Substantia nigra (tissue), 51 donors: ENCODE measurements at places on chromosomes 6 and 20.

DNA sequence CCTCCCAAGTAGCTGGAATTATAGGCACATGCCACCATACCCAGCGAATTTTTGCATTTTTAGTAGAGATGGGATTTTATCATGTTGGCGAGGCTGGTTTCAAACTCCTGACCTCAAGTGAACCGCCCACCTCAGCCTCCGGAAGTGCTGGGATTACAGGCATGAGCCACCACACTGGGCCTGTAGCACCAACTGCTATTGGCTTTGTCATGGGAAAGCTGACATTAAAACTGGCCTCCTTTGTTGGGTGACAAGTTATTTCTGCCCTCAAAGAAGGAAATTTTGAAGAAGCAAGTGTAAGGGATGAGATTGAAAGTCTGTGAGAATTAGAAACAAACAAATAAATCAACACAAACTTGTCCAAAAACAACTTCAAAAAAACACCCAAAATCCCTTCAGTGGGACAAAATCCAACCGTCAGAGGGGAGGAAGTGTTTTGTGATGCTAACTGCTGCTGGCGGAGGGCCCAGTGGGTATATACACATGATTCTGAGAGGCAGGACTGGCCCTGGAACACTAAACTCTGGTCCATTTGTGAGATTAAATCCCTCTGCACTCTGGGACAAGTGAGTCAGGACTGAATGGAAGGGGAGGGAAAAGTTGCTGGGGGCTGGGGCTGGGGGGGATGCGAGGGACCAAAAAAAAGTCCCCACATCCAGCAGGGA, 87.5 kb upstream of the NAA20 start:
- DNase-seq: no peak

DNA sequence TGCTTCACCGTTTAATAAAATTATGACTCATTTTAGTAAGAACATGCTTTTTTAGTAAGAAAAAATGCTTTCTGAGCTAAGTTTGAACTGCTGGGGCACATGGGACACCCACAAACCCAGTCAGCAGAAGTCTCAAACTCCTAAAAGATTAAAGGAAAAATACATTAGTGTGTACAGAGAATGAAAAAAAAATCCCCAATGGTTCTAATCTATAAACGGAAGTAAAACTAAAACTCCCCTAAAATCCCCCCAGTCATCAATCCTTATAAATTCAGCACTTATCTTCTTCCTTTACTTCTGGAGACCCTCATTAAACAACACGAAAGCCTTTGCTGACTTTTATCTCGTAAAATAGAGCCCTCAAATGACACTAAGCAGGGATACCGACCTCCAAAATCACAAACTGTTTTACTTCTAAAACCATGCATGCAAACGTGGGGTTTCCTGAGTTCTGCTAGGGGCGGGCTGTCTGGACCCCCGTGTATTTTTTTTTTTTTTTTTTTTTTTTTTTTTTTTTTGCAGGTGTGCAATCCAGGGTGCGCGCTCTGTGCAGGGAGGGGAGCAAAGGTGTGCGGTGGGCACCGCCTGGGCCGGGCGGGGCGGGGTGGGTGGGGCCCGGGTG, 1.1 kb upstream of the MYB start:
- no peak for DNase-seq

DNA sequence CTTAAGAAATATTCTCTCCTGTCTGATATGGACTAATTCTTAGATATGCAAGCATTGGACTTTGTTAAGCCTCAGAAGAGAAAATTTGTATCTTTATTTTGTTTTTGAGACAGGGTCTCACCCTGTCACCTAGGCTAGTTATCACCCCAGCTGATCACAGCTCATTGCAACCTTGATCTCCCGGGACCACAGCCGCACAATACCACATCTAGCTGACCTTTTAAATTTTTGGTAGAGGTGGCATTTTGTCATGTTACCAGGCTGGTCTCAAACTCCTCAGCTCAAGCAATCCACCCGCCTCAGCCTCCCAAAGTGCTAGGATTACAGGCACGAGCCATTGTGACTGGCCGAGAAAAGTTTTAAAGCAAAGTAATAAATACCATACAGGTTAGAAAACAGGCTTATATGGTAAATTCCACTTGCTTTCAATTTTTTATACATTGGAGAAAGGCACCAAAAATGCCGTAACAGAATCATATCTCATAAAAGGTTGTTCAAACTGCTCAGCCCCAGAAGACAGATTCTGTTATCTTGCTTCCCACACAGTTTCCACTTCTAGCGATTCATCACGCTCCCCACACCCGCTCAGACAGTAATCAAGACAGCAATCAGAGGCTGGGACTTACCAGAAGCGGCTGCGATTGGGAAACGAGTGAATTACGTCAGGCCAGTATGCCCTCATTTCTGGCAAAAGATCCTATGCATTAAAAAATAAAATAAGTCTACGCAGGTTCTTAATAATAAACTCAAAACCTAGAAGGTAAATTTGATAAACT, 13.8 kb downstream of the RNASET2 start:
- DNase-seq: no peak

- no peak for DNase-seq
Observed at GRCh38 chr20:58389324-58389967, 417 bp downstream of the VAPB start.

DNA sequence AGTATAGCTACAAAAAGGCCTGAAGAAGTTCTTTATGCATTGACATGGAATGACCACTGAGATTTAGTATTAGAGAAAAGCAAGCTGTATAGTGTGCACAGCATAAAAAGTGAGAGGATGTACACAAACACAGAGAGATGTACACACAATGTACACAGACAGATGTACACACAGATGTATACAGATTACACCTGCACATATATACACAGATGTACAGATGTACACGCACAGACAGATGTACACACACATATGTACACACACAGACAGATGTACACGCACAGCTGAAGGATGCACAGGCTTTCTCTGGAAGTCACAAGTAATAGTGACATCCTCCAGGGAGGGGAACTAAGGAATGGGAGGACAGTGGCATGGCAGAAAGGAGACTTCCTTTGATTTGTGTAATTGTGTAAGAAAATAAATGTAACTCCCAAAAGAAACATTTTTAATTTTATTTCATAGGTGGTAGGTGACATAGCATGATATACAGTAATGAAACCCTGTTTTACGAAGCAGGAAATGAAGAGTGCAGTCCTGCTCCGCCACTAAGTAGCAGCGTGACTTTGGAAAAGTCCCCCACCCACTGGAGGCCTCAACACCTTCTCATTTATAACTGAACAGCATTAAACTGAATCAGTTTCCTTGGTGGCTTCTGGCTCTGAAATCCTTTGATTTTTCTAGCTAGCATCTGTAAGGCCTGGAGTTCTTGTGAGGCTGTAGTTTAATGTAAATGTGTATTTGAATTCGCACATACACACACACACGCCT, 14.1 kb downstream of the NFATC2 start:
- no peak for DNase-seq

DNA sequence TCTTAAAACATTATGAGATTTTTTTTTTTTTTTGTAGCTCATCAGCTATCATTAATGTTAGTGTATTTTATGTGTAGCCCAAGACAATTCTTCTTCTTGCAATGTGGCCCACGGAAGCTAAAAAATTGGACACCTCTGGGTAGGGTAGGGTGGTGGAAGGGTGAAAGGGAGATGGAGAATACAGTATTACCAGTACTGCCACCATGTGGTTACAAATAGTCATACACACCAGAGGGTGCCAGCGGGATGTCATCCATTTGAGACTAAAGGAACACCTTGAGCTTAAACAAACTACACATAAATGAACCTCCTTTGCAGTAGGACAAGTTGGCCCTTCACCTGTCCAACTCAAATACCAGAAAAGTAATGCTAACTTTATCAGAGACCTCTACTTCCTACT, 601.9 kb downstream of the HTR1B start:
- no peak for DNase-seq

GRCh38 chr6:39167866-39168625, 53.1 kb upstream of the SAYSD1 start:
- DNase-seq: no peak
